SK-MEL-5 (cell line): ENCODE measurements at places on chromosomes 12 and 14. TPM values are rescaled to one million over a fixed set of nuclear protein-coding genes. Genes with fewer than 3 reads are reported as not detected.
A peak's percentile ranks its signal among the peaks of the same experiment; 100 is the strongest.

- no peak for DNase-seq
Measured at GRCh38 chr14:52318826-52319645, 4.9 kb downstream of the PTGER2 start.

DNA sequence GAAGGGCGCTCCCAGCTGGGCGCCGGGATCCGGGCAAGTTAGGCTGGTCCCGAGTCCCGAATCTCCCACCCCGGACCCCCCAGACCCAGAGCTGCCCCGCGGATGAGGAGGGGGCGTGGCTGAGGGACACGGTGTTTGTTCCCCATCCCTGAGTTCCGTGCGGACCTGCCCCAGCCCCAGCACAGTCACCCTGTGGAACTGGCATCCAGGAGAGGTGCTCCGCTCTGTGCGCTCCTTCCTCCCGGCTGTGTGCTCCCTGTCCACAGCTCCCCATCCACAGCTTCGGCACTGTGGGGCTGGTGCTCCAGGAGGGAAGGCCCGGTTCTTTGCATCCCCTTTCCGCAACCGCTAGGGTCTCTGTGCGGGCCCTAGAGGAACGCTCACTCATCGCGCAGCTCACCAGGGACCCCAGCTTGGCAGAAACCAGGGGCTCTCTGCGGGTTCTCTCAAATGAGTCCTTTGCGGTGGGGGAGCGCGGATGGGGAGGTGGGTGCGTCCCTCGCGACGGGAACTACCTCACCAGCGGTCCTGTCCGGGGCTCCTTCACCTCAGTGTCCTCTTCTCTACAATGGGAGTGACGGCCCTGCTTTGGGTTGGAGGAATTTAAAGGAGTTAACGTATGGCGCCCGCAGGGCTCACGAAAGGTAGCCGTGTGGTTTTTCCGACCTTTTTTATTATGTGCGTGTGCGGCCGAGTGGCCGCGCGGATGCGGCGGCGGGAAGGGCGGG lies 845 bp downstream of the TMEM132C start:
- no peak for DNase-seq

- DNase-seq, result no peak
Measured at GRCh38 chr14:103532216-103533136, 3.5 kb downstream of the TRMT61A start.

GRCh38 chr12:120842595-120842994 lies 61.6 kb downstream of the SPPL3 start:
- DNase-seq, result no peak

DNA sequence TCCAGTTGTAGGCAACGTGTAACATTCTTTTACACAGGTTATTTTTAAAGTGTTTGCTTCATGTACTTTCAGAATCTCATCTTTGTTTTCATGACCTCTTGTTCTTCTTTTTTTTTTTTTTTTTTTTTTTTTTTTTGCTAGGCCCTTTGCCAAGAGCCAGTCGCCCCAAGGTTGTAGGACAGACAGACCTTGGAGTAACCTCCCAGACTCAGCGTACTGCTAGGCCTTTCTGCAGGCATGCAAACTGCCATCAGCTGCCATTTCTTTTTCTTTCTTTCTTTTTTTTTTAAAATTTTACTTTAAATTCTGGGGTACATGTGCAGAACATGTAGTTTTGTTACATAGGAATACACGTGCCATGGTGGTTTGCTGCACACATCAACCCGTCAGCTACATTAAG lies 452.3 kb upstream of the MDGA2 start:
- DNase-seq, result no peak

DNA sequence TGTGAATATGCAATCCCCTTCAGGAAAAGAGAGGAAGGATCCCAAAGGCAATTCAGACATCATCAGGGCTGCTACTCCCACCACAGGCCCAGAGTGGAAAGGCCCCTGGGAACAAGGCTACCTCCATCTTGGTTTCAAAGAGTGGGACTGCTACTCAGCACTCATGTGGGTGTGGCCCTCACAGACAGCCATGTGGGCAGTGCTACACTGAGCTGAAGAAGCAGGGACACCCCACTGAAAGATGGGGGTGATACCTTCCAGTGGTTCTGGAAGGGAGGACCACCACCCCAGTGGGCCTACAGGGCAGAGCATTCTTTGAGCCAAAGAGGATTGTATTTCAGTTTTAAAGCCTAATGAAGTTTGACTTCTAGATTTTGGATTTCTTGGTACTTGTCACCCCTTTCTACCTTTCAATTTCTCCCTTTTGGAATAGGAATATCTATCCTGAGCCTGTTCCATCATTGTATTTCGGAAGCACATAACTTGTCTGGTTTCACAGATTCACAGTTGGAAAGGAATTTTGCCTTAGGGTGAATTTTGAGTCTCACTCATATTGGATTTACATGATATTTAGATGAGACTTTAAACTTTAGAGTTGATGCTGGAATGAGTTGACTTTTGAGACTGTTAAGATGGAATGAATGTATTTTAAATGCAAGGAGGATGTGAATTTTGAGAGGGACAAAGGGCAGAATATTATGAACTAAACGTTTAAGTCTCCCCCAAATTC lies 16.5 kb upstream of the LTA4H start:
- no peak for DNase-seq

DNA sequence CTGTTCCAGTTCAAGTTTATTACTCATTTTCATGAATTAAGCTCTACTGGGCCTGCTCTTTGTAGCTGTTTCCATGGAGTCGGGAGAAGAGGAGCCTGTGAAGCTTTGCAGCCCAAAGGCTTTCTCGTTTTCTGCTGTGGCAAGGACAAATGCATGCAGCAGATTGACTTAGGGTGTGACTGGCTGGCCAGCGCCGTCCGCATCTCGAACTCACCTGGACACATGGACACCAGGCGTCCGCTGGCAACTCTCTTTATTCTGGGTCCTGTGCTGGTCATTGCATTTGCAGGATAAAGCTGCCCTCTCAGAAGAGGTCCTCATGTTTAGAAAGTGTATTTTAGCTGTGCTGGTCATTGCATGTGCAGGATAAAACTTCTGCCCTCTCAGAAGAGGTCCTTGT lies 350.4 kb downstream of the TMEM121 start:
- no peak for DNase-seq

- DNase-seq, result peak; percentile 49
Measured at GRCh38 chr14:106039400-106039799, 513.0 kb downstream of the TMEM121 start.

DNA sequence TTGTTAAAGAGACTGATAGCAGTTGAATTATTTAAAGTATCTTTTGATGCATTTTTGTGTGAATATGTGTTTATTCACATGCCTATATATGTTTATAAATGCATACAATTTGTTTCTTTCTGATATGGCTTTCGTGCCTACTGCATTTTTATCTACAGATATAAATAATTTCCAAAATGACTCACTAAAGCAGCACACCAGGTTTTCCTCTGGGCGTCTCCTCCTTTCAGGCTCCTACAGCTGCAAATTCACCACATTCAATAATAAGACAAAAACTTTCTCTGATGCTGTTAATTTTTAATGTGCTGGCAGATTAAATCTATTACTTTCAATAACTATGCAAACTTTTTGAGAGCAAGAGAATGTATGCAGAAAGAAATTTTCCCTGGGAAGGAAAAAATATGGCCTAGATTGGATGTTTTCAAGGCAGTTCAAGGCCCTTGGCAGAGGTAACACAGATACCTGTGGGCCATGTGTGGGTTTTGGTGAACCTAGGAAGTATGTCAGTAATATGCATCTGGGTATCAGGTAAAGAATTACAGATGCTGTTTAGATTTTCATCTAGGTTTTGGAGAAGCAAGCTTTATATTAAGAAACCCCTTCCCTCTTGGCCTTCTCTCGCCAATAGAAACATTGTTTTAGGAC lies 381.8 kb downstream of the EGLN3 start:
- DNase-seq, result no peak

CCDC197 gene
- total RNA-seq, result not detected in 2 replicates

RTN1 gene
- not detected in 2 replicates for total RNA-seq

LRRK2 gene
- 23.6 and 24.7 TPM in 2 replicates for total RNA-seq
